ENCODE measurements at places on chromosomes 7 and 10. TPM values are rescaled to one million over a fixed set of nuclear protein-coding genes. Genes with fewer than 3 reads are reported as not detected.
A peak's percentile ranks its signal among the peaks of the same experiment; 100 is the strongest.

FRMD4A gene
- total RNA-seq = 9.6 TPM

GNAT3 gene
- not detected for total RNA-seq

ZMIZ2 gene
- 34.0 TPM for total RNA-seq

CPXM2 gene
- total RNA-seq = 3.3 TPM

GHRHR gene
- total RNA-seq = not detected

SCIN gene
- 1.1 TPM for total RNA-seq

DNA sequence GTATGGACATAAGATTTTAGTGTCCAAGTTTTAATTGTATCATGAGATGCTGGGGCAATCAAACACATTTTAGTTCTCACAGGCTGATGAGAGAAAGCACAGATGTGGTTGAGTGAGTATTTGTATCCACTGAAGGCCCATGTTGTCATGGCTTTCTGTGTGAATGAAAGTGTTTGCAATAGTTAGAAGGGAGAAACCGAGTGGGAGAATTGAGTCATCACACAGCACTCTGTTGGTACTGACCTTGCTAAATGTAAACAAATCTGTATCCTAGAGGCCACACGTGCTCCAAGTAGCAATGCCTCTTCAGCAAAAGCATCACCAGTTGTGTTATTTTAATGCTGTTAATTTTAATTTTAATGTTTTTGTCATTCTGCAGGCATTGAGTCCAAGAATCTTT lies 121.2 kb downstream of the EMX2 start:
- ATAC-seq = no peak

- no peak for ATAC-seq
Measured at GRCh38 chr10:102007796-102008195, 48.2 kb downstream of the ARMH3 start.

DNA sequence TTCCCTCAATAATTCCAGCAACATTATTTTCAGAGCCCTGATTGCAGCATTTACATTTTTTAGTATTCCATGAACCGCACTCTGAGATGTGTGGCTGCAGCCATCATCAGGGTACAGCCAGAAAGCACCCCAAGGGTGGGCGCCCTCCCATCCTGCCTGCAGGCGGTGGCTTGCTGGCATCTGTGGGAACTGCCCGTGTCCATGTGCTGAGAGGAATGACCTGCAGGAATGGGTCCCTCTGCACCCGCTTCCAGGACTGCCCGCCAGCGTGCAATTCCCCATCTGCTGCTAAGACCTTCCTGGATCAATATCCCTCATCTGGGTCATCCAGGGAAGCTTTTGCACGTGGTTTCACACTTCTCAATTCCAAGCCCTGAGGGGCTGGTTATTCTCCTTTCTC lies 32.8 kb upstream of the NUB1 start:
- no peak for ATAC-seq

- no peak for ATAC-seq
Measured at GRCh38 chr10:62618576-62619412, 185.7 kb upstream of the ADO start.

DNA sequence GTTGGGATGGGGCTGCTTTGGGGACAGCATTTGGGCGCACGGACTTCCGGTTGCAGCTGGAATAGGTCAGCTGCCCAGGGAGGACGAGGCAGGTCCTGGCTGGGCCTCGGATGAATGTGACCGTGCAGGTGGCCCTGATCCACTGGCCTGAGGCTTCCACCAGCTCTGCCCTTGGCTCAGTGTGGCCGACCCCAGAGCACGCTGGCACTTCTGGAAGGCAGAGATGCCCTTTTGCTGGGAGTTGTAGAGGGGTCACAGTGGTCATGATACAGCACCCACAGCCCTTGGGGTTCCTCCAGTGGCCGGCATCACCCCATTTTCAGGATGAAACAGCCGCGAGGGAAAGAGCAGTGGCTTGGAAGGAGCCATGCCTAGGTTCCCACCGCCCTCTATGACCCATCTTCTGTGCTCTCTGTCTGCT lies 19.0 kb downstream of the ADCY1 start:
- no peak for ATAC-seq

DNA sequence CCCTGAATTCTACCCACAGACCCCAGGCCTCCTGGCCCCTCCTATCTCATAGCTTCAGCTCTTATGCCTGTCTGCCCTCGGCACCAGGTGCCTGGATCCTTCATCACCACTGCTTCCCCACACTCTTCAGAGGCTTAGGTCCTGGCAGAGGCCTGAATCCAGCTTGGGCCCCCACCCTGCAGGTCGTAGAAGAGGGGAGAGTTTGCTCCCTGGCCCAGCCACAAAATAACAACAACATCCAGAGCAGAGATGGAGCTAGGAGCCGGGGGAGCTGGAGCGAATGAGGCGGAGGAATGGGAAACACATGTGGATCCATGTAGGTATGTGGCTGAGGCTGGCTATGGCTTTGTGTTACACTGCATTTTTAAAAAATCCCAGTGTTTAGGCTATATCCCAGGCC lies 7.8 kb upstream of the OPN4 start:
- ATAC-seq = no peak

GRCh38 chr7:33771422-33771821 lies 133.9 kb upstream of the BMPER start:
- ATAC-seq = peak; percentile 22

GRCh38 chr7:12130609-12131008 lies 80.5 kb upstream of the TMEM106B start:
- no peak for ATAC-seq

- no peak for ATAC-seq
Measured at GRCh38 chr7:42590771-42591310, 321.0 kb downstream of the C7orf25 start.

GRCh38 chr10:102118867-102119266 lies 1.3 kb downstream of the LDB1 start:
- ATAC-seq = no peak

GRCh38 chr7:113331155-113331898 lies 213.0 kb upstream of the SMIM30 start:
- no peak for ATAC-seq

- ATAC-seq = no peak
Measured at GRCh38 chr7:98760201-98760651, 109.6 kb downstream of the TMEM130 start.

DNA sequence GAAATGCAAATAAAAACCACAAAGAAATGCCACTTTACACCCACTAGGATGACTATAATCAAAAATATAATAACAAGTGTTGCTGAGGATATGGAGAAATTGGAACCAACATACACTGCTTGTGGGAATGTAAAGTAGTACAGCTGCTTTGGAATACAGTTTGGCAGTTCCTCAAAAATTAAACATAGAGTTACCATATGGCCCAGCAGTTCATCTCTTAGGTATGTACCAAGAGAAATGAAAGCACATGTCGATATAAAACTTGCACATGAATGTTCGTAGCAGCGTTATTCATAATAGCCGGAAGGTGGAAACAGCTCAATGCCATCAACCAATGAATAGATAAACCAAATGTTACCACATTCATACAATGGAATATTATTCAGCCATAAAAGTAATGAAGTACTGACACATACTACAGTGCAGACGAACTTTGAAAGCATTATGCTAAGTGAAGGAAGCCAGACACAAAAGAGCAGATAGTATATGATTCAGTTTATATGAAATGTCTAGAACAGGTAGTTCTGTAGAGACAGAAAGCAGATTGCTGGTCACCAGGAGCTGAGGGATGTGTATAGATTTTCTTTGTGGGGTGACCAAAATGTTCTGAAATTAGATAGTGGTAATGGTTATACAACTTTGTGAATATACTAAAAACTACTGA lies 12.4 kb downstream of the BCAP29 start:
- no peak for ATAC-seq

GRCh38 chr10:119341459-119342301 lies 134.3 kb downstream of the GRK5 start:
- peak; percentile 30 for ATAC-seq

DNA sequence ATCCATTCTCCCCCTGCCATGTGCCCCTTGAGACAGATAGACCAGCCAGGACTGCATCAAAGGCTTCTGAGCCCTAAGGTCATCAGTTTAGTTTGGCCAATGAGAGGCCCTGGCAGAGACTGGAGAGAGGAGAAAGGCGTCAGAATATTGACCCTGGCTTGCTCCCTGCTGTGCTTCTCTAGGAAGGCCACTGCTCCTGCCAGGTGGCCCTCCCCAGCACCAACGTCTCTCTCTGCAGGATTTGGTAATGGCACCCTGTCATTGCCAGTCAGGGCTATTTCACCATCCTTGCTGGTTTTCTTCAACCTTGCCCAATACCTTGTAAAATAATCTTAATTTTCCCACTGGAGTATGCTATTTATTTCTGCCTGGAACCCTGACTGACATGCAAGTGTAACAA lies 38.8 kb upstream of the ZRANB1 start:
- ATAC-seq = no peak

DNA sequence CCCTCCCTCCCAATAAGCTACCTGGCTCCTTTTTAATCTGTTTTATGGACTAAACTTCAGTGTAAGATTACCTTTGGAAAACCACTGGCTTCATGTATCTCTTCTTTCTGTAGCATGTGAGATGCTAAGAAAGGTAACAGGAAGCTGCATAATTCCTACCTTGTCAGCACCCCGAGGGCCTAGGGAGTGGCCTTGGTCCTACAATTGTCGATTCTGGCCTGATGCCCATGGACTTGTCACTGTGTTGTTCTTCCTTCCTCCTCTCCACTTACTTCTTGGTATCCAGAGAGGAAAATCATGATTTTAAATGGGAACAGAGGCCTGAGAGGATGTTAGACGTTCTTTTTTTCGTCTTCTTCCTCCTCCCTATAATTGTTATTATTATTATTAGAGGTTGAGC lies 42.9 kb upstream of the PDZD8 start:
- peak; percentile 75 for ATAC-seq

GRCh38 chr7:68684246-68684839 lies 913.9 kb upstream of the AUTS2 start:
- no peak for ATAC-seq

GRCh38 chr7:2864204-2864985 lies 20.3 kb upstream of the GNA12 start:
- no peak for ATAC-seq

GRCh38 chr10:69901628-69902505 lies 100.2 kb downstream of the COL13A1 start:
- peak; percentile 59 for ATAC-seq

Data from esophagus mucosa (tissue), 1 donor.